Chondrocyte (in vitro differentiated cells): ENCODE measurements at places on chromosomes 12 and 14.
A peak's percentile ranks its signal among the peaks of the same experiment; 100 is the strongest.

DNA sequence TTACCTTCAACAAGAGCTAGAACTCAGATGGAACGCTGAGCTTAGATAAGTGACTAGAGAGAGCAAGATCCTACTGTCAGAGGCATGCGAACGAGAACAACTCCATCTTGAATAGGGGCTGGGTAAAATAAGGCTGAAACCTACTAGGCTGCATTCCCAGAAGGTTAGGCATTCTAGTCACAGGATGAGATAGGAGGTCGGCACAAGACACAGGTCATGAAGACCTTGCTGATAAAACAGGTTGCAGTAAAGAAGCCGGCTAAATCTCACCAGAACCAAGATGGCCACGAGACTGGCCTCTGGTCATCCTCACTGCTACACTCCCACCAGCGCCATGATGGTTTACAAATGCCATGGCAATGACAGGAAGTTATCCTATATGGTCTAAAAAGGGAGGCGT is 59.6 kb upstream of the PLEKHG3 start:
- H3K27me3 ChIP-seq: no peaks in the 10 kb centered on the region
- peak overlapping the region; percentile 95 for H3K27ac ChIP-seq
- H3K36me3 ChIP-seq: no peaks in the 10 kb centered on the region
- no peak for DNase-seq
- no peak overlapping the region for H3K4me3 ChIP-seq

- H3K36me3 ChIP-seq: peaks cover 1% of the 10 kb centered on the region
- H3K4me1 ChIP-seq: peaks cover 59% of the 10 kb centered on the region
- no peak for DNase-seq
- no peaks in the 10 kb centered on the region for H3K27me3 ChIP-seq
- no peak overlapping the region for H3K4me3 ChIP-seq
Observed at GRCh38 chr12:119177724-119178380, 879 bp upstream of the HSPB8 start.

DNA sequence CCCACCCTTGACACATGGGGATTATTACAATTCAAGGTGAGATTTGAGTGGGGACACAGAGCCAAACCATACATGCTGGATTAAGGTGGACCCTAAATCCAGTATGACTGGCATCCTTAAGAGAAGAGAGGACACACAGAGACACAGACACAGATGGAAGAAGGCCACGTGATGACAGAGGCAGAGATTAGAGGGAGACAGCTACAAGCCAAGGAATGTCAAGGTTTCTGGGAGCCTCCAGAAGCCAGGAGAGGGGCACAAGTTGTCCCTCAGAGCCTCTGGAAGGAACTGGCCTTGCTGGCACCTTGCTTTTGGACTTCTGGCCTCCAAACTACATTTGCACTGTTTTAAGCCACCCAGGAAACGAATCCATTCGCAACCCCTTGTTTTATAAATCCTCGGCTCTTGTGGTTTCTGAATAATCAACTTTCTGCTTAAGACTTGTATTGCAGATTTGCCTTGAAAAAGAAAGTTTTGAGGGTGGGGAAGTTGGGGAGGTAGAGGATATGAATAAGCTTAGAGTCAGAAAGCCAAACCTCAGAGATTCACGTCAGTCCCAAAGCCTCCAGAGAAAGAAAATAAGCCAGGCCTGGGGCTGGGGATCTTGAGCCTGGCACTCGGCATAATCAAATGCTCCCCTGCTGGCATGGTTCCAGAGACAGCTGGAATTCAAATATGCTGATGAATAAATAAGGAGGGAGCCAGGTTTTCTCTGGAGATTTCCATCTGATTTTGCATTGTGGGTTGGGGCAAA is 224.2 kb upstream of the PWP1 start:
- no peaks in the 10 kb centered on the region for H3K36me3 ChIP-seq
- no peaks in the 10 kb centered on the region for H3K4me1 ChIP-seq
- no peak for DNase-seq
- H3K4me3 ChIP-seq: no peak overlapping the region
- peaks cover 4% of the 10 kb centered on the region for H3K27me3 ChIP-seq

- H3K27me3 ChIP-seq: no peaks in the 10 kb centered on the region
- no peak overlapping the region for H3K4me3 ChIP-seq
Observed at GRCh38 chr12:7142056-7142644, 12.0 kb downstream of the CLSTN3 start.

- H3K27ac ChIP-seq: no peak overlapping the region
- H3K4me3 ChIP-seq: no peak overlapping the region
- no peaks in the 10 kb centered on the region for H3K27me3 ChIP-seq
- peaks cover 21% of the 10 kb centered on the region for H3K36me3 ChIP-seq
- DNase-seq: no peak
Observed at GRCh38 chr14:35079742-35080141, 33.7 kb downstream of the FAM177A1 start.
